ENCODE measurements at places on chromosomes 11 and 22.

GRCh38 chr22:23786752-23787599 is at the start of gene SMARCB1:
TSS of gene SMARCB1 (plus strand) at chr22:23786966. CDS start at chr22:23787170, 204 bp downstream.
- DNase-seq, result peak; percentile 37

DNA sequence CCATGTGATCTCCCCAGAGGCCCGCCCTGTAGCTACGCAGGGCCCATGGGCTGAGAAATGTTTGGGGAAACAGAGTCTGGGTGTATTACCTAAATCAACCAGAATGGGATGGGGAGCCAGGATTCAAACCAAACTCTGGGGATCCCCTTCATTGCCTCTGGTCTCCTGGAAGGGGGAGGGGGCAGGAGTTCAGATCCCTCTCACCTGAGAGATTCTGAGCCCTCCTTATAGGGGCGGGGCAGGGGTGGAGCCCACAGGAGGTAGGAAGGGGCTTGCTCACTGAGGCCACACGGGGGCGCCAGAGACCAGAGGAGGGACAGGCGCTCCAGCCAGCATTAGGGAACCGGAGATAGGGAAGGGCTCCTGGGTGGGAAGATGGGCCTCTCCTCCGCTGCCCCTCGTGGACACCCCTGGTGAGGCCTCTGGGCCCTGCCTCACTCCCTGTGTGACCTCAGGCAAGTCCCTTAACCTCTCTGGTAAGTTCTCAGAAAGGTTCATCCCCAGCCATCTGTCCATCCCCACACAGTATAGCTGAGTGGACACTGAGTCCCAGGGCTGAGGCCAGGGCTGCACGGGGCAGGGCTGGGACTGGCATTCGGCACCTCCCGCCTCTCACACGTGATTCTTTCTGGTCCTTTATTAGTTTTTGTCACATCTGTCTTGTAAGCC is 2.7 kb upstream of the CDC42BPG start:
- DNase-seq, result peak; percentile 87

- DNase-seq, result no peak
These were observed 10.1 kb downstream of the MCM5 start for GRCh38 chr22:35409783-35410662.

DNA sequence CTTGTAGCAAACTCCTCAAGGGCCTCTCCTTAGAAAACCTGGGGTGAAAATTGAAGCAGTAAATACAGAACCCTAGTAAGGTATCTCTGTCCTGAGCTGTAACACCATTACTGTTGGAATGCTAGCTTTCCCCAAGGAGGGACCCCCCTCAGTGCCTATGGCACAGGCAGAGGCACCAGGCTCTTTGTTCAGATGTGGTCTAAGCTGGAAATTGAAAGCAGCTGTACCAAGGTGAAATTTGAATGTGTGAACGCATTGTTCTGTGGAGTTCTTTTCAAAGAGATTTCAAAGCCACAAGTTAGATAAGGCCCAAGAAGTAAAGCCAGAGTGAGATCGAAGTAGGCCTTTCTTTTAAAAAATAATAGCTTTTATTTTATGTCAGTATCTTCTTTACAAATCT is 71.9 kb upstream of the HORMAD2 start:
- DNase-seq, result no peak

GRCh38 chr11:67211656-67212436 is 54.4 kb upstream of the GRK2 start:
- no peak for DNase-seq

- DNase-seq, result no peak
These were observed 18.6 kb downstream of the ATM start for GRCh38 chr11:108241330-108242037.

DNA sequence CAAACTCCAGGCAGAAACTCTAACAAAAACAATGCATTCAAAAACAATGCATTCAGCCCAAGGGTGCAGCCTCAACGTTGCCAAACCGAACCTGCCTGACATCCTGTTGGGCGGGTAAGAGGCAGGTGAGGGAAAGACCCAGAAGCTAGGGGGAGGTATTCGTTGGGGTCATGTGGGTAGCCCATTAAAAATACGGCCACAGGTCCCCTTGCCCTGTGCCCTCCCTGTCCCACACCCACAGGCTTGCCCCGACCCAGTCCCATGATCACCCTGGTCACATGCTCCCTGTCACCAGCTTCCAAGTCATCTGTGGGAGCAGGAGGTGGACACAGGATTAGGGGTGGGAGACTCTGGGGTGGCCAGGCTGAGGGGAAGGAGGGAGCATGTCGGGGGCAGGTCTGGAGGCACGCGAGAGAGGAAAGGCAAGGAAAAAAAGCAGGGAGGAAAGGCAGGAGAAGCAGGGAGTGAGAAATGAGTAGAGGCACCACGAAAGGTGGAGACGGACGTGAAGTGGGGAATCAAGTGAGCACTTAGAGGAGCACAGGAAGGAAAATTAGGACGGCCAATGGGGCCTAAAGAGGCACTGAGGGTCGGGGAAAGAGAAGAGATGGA is 683 bp downstream of the PLA2G6 start:
- no peak for DNase-seq

GRCh38 chr11:16364254-16364653 is 7.9 kb upstream of the SOX6 start:
- no peak for DNase-seq

DNA sequence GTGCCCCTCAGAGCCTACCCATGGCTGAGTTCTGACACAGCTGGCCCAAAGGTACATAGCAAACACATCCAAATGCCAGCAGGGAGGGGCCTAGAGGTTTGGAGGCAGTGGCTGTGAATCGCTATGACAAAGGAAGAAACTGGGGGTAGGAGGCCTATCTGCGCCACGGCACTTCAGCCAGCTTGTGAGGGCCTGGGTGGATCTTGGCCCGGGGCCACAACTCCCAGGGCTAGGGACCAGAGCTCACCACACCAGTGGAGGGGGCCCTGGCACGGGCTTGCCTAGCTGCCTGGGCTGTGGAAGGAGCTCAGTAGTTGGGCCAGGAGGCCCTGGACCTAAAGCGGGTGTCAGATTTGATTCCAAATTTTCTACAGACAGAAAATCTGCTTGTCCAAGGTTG is 9.4 kb upstream of the NAP1L4 start:
- DNase-seq, result no peak

- no peak for DNase-seq
These were observed 15.1 kb upstream of the CAPRIN1 start for GRCh38 chr11:34036456-34036855.

DNA sequence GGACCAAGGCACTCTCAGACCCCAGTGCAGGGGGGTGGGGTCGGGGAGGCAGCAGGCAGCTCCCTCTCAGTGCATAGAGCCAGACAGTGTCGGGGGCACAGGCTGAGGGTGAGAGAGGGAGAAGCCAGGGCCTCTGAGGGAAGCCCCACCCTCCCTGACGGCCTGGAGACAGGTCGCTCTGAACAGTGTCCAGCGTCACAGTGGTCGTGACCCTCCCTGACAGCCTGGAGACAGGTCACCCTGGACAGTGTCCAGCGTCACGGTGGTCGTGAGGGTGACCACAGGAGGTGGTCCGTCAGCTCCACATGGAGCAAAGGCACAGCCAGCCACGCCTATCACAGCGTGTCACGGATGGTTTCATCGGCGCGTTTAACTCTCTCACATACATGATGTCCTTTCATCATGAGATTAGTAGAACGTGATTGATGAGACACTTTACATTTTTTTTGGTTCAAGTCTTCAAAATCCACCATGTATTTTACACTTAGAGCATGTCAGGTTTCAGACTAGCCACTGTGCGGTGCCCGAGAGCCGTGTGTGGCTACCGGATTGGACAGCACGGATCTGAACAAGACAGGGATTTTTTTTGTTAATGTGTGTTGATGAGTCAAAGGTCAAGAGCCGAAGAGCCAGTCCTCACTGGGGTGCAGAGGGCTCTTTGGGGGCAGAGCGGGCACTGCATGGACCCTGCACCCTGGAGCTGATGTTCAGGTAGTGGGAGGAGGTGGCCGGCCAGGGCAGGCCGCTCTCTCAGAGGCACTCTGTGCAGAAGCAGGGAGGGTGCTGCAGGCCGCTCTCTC is 23.9 kb upstream of the PANX2 start:
- DNase-seq, result no peak

GRCh38 chr11:123800036-123800435 is 6.1 kb downstream of the OR6M1 start:
- DNase-seq, result no peak

- no peak for DNase-seq
These were observed 91.3 kb downstream of the LRRC32 start for GRCh38 chr11:76579056-76579751.

- DNase-seq, result no peak
These were observed 111.1 kb downstream of the MYO18B start for GRCh38 chr22:25853078-25853477.

GRCh38 chr11:115598257-115598901 is 94.2 kb upstream of the CADM1 start:
- no peak for DNase-seq

GRCh38 chr11:68338051-68338780 is 25.8 kb downstream of the LRP5 start:
- no peak for DNase-seq

- peak; percentile 53 for DNase-seq
These were observed 28.3 kb downstream of the SLC1A2 start for GRCh38 chr11:35390737-35391682.

DNA sequence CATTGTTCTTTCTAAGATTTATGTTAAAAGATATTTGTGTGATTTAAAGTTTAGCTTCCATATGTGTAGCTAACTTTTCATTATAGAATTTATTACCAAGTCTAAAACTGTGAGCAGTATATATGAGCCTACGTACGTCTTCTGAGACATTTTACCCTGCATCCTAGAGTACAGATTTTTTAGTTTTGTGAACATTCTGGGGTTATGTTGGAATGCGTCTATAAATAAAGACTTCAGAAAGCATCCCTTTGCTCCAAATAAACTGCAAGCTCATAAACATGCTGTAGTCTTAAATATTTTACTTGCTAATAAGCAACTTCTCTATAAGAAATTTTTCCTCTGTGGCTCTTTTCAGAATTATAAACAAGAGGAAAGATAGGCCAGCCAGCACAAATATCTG is 236.5 kb downstream of the DDX10 start:
- DNase-seq, result no peak

DNA sequence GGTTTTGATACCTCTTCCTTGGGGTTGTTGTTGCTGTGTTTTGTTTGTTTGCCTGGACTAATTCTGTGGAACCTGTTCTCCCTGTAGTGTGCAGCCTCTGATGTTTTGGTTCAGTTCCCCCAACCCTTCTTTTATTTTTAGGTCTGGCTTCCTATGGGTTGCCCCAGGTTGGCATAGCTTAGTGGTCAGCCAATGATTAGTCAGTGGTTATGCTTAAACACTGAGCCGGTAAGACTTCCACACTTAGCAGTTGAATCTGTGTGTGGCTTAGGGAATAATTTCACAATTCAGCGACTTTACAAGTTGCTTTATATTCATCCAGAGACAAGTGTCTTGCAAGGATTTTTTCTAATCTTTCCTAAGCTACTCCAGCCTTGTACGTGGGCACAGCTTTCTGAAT is 78.6 kb upstream of the CLPB start:
- no peak for DNase-seq

GRCh38 chr22:44119669-44120313 is 60.9 kb upstream of the PARVG start:
- no peak for DNase-seq

GRCh38 chr11:32312865-32313403 is 122.4 kb downstream of the WT1 start:
- no peak for DNase-seq

DNA sequence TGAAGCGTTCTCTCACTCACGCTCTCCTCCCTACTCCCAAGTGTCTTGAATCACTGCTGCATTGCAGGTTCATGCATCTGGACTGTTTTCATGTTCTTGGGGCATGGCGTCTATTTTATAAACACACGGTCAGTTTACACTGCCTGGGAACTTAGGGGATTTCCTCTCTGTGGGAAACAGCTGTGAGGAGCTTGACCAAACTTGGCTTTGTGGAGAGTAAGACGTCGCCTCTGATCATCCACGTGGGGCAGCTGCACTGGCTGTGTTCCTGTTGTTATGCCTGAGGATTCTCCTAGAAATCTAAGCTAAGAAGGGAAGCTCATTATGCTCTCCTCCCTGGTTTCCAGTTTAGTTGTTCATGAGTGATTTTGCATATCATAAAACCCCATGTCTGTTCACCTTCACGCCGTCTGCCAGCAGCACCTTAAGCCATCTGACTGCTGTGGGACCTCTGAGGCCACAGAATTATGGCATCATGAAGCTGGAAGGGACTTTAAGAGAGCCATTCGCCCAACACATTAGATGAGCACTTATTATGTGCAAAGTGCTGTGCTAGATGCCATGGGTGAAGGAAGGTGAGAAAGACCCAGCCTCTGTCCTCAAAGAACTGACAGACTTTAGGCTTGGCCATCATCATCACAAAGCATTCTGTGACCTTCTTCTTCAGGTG is 38.8 kb upstream of the POU2AF1 start:
- DNase-seq, result no peak

- DNase-seq, result no peak
These were observed 17.1 kb upstream of the EFCAB6 start for GRCh38 chr22:43828998-43829782.

GRCh38 chr11:72038491-72038890 is 39.8 kb downstream of the IL18BP start:
- no peak for DNase-seq

GRCh38 chr11:76734456-76735420 is 48.4 kb upstream of the TSKU start:
- DNase-seq, result no peak

- DNase-seq, result no peak
These were observed 556.5 kb downstream of the MN1 start for GRCh38 chr22:27245056-27245455.

DNA sequence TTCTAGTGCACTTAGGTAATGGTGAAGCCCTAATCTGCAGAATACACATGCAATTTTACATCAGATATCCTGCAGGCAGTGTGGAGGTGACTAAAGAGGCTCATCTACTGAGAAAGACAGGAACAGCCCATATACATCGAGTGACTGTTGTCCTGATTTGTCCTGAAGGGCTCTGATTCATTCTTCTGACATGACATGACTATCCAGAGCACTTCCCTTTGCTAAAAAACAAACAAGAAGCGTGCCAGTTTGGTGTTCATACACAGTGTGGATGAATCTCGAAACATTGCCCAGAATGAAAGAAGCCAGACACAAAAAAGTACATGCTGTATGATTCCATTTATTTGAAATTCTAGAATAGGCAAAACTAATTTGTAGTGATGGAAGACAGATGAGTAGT is 48.0 kb upstream of the AMPD3 start:
- no peak for DNase-seq

DNA sequence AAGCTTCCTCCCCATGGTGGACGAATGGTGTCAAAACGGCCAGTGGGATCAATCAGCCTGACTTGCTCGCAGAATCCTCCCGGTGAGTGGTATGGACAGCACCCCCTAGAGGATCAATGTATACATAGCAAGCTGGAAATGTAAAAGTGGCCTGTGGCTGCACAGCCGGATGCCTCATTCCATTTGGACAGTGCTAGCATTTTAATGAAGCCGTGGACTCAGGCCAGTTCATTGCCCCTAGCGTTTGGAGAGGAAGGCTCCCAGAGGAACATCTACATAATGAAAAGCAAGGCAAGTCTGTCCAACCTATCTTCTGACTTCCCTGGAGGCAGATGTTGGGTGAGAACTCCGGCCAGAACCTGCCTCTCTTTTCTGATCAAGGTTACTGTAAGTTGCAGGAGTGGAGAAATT is 942.3 kb downstream of the NTM start:
- peak; percentile 50 for DNase-seq

- no peak for DNase-seq
These were observed 1394.0 kb downstream of the BRD1 start for GRCh38 chr22:48433647-48434046.

Measured in NCI-H748 treated with DMSO at 0.1 percent for 48 hours (cell line).